ENCODE measurements at places on chromosomes 1 and 21.

DNA sequence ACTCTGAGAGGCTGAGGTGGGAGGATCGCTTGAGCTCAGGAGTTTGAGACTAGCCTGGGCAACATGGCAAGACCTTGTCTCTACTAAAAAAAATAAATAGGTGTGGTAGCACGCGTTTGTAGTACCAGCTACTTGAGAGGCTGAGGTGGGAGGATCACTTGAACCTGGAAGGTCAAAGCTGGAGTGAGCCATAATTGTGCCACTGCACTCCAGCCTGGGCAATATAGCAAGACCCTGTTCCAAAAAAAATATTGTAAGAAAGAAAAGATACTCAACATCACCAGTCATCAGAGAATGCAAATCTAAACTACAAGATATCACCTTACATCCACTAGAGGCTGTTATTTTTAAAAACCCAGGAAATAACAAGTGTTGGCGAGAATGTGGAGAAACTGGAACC is 32.5 kb downstream of the ZNF644 start:
- no peak for DNase-seq

- no peak for DNase-seq
Observed at GRCh38 chr1:77592906-77593305, 89.6 kb downstream of the ZZZ3 start.

DNA sequence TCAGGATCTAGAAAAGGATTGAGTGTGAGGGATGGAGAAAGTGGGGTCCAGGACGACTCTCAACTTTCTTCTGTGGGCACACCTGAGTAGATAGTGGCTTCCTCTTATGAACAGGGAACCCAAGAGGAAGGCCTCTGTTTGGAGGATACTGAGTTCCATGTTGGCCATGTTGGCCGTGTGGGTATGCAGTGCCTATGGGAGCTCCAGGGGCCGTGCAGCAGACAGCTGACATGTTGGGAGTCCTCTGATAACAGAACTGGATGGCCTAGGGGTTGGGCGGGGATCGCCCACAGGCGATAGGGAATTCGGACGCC is 43.0 kb downstream of the TMEM53 start:
- no peak for DNase-seq

GRCh38 chr1:199976496-199977144 is 50.9 kb upstream of the NR5A2 start:
- no peak for DNase-seq

DNA sequence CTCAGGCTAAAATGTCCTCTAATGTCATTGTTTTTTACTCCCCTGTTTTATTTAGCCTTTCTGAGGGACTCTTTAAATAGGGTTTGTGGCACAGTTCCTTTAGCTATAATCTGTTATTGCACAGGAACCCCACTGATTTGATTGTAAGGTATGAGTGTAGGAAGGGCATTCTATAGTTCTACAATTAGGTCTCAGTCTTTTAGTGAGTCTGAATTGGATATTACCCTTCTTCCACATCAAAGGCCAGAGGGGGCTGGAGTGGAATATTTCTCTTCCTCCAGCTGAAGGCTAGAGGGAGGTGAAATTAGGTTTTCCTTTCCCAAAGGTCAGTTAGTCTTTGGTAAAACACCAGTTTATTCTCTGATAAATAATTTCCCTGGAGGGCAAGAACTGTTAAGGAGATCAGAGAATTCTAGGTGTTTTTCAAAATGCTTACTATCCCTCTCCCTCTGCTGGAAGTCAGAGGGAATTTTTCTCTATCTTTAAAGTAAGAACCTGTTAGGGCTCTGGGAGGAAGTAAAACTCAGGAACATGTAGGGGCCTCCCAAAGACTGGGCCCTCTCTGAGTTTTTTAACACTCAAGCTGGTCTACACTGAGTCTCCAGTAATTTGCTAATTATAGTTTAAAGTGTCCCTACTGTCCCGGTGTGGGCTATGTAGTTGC is 176.3 kb upstream of the ZNHIT6 start:
- DNase-seq = no peak

GRCh38 chr1:38331496-38332210 is 285.1 kb upstream of the POU3F1 start:
- no peak for DNase-seq

DNA sequence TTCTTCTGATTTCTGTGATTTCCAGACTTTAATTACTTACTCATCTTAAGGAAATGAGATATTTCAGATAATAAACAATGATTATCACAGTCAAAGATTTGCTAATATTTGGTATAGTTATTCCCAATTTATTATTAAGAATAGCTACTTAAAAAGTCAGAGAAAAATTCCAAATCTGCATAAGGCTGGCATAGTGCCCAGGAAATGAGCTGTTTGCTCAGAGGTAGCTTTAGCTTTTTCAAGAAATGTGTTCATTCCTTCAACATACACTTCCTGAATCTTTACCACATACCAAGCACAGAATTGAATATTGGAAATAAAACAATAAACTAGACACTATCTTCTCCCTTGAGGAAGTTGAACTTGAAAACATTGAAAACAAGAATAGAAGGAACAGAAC is 44.3 kb upstream of the KCNK1 start:
- DNase-seq = no peak

- DNase-seq = no peak
Observed at GRCh38 chr21:18142655-18143054, 102.0 kb upstream of the CHODL start.

DNA sequence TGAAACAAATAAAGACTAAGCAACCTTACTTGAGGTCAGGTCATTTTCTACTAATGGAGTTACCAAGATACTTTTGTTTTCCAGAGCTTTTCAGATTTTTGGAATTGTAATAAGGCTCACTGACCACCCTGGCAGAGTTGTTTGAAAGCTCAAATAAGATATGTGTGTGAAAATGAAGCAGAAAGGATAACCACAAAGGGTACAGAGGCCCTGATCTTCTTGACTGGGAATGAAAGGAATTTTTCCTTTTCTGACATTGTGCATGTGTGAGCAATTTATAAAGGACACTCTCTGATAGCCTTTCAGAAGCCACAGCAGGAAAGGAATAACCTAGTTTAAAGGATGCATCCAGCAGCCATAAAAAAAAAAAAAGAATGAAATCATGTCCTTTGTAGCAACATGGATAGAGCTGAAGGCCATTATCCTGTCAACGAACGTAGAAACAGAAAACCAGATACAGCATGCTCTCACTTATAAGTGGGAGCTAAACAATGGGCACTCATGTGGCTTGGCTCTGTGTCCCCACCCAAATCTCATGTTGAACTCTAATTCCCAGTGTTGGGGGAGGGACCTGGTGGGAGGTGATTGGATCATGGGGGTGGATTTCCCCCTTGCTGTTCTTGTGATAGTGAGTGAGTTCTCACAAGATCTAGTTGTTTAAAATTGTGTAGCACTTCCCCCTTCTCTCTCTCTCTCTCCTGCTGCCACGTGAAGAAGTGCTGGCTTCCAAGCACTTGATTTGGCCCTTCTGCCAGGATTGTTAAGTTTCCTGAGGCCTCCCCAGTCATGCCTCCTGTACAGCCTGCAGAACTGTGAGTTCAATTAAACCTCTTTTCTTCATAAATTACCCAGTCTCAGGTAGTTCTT is 3.1 kb upstream of the SRP9 start:
- no peak for DNase-seq

GRCh38 chr1:160206421-160207117 is 1.4 kb downstream of the PEA15 start:
- DNase-seq = no peak

- DNase-seq = no peak
Observed at GRCh38 chr21:21688889-21689288, 690.7 kb downstream of the NCAM2 start.

DNA sequence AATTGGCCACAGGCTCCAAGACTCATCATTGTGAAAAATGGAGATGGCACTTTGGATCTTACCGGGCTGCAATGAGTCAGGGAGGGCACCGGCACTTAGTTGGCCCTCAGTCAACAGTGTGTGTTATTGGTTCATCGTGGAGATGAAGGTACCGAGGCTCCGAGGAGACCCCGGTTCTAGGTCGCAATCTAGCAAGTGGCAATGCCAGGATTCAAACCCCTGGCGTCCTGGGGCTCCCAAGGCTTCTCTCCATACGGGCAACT is 49.0 kb upstream of the ACOT11 start:
- DNase-seq = no peak

DNA sequence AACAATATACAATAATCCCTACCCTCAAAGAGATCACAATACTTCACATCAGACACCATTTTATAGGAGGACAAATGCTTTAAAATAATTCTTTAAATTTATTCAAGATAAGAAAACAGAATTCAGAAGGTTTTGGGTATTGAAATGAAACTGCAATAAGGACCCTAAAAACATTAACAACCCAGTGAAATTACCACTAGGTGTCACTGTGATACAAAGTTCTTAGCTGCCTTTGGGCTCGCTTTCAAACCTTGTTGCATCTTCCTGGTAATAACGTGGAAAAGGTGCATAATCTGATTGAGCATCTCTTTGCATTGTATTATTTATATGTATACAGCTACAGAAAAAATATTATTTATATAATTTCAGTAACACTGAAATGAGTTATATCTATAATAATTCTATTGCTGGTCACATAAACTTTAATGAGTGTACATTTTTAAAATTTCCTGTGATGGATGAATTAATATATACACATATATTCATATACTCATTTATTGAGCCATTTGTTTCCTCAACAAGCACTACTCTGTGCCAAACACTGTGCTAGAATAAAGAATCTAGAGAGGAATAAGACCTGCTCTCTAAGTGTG is 185.2 kb downstream of the FAF1 start:
- DNase-seq = no peak

- no peak for DNase-seq
Observed at GRCh38 chr21:25963181-25963580, 207.4 kb downstream of the APP start.

DNA sequence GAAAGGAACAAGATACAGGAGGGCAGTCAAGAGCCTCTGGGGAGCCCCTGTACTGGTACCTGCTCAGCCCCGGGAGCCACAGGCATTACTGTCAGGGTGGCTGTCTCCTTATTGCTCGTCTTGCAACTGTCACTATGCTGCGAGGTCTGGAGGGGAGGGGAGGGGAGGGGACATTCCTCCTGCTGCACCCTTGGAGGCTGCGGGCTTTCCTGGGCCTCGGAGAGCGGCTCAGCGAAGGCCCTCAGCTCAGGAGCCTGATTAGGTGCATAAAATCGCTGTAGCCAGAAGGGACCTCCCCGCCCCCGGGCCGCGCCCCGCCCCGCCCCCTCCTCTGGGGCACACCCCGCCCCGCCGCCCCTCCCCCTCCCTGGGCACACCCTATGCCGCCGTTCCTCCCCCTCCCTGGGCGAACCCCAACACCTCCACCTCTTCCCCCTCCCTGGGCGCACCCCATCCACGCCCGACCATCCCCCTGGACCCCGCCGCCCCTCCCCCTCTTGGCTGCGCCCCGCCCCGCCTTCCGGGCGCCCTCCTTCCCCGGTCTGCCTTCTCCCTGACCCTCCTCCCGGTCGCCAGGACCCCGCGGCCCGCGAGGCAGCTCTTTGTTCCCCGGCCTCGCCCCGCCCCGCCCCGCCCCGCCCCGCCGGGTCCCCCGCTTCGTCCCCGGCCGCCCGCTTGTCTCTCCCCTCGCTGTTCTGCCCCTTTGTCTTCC is 35.5 kb downstream of the CACHD1 start:
- DNase-seq = peak; percentile 8

GRCh38 chr1:217969428-217969827 is 315.7 kb upstream of the RRP15 start:
- no peak for DNase-seq

GRCh38 chr1:221937155-221937953 is 195.5 kb upstream of the DUSP10 start:
- no peak for DNase-seq

- no peak for DNase-seq
Observed at GRCh38 chr1:30753660-30754123, 3.9 kb downstream of the LAPTM5 start.

- no peak for DNase-seq
Observed at GRCh38 chr1:213953806-213954205, 34.0 kb upstream of the PROX1 start.

- DNase-seq = no peak
Observed at GRCh38 chr1:160134791-160135572, 16.4 kb upstream of the ATP1A4 start.

GRCh38 chr1:24058671-24059455 is 53.1 kb downstream of the MYOM3 start:
- DNase-seq = no peak

DNA sequence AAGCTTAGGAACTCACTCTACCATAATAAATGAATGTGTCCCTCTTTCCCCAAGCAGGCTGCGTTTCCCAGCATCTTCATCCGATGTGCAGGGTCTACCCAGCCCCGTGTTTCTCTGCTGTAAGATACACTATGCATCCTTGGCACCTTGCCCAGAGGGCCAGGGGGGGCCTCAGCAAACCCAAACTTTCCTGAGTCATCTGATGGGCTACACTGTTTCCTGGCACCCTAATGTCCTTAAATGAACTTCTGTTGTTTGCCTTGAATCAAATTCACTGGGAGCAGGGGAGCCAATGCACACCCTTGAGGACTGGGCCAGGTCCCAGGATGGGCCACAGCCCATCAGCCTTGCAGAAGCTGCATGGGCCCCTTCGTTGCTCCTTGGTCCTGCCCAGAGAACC is 145.5 kb downstream of the IGSF21 start:
- DNase-seq = no peak

Data from stimulated activated CD4-positive, alpha-beta T cell treated with anti-CD3 and anti-CD28 coated beads, TNF-alpha, amount 100 ng/mL, for 4 hours (primary cell).